AG04449 (cell line): ENCODE measurements at places on chromosomes 11 and 22.
A peak's percentile ranks its signal among the peaks of the same experiment; 100 is the strongest.

DNA sequence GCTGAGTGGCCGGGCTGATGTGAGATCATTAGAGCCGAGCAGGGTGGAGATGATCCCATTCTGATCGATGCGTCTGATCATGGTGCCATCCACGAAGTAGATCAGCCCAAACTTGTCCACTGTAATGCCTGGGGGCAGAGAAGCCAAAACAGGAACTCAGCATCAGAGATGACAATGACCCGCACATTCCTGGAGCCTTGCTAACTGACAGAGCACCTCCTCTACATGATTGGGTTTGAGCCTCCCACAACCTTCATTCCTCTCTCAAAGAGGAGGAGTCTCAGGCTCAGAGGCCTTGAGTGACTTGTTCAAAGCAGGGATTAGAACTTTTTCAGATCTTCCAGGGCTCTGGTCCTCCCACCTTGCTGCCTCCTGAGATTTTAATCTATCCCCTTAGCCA is 133.7 kb upstream of the NARS2 start:
- no peak for DNase-seq

DNA sequence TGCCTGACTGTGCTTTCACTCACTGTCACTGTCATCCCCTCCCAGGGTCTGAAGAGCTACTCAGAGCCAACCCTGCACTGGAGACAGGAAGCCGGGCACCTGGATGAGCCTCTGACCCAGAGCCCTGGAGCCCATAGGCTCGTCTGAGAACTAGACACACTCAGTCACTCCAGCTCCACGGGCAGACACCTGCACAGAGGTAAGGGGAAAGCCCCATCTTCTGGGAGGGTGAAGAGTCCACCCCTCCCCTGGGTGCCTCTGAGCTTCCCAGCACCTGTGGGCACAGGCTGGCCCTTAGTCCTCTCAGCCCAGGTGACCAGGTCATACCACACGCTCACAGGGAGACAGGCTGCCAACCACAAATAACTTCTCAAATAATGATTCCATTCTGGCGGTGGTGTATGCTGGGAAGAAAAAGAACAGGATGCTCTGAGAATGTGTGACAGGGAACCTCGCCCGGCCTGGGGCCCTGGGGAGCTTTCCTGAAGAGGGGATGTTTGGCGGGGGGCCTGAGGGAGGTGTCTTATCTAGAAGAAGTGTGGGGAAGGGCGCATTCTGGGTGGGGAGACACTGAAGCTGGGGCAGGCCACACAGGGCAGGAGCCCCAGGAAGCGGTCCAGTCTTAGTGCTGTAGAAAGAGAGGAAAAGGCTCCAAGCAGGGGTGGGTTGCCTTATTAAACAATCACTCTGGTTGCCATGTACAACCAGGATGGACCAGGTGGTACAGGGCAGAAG is 5.3 kb downstream of the CCDC157 start:
- DNase-seq = no peak

DNA sequence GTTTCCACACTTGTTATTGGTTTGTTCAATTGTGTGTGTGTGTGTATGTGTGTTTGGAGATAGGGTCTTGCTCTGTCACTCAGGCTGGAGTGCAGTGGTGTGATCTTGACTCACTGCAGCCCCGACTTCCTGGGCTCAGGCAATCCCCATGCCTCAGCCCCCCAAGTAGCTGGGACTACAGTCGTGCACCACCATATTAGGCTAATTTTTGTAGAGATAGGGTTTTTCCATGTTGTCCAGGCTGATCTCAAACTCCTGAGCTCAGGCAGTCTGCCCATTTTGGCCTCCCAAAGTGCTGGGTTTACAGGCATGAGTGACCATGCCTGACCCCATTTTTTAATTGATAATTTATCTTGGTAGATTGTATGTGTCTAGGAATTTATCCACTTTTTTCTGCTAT is 263.7 kb downstream of the DYNC2H1 start:
- no peak for DNase-seq

GRCh38 chr11:32006799-32007388 is 84.0 kb upstream of the RCN1 start:
- peak; percentile 5 for DNase-seq

- DNase-seq = no peak
Measured at GRCh38 chr11:30587269-30587812, 1.2 kb upstream of the MPPED2 start.

- DNase-seq = no peak
Measured at GRCh38 chr11:87219266-87219665, 181.5 kb downstream of the TMEM135 start.

DNA sequence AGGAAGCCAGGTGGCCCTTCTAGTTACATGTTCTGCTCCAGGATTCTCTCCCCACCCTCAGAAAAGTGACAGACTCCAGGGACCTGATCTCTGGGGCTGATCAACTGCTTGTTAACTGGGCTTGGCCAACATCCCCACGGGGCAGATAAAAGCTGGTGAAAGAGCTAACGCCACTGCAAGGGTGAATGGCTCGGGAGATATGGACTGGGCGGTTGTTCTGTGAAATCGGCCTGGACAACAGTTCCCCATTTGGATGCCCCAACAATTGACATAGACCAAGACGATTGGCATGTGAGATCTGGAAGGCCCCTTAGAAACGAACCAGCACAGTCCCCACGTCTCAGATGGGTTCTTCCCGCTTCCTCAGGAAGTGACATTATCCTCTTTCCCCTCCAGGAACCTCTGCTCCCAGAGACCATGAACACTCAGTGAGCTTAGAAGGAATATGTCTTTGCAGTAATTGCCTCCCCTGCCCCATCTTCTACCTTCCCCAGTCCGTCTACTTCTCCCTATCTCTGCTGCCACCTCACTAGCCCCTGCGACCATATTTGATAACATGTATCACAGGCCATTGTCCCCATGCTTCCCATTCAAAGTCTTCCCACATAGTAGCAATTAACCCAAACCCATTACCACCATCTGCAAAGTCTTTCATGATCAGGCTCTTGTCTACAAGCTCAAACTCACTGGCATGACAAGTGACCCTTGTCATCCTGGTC is 5.6 kb upstream of the PRG2 start:
- no peak for DNase-seq

DNA sequence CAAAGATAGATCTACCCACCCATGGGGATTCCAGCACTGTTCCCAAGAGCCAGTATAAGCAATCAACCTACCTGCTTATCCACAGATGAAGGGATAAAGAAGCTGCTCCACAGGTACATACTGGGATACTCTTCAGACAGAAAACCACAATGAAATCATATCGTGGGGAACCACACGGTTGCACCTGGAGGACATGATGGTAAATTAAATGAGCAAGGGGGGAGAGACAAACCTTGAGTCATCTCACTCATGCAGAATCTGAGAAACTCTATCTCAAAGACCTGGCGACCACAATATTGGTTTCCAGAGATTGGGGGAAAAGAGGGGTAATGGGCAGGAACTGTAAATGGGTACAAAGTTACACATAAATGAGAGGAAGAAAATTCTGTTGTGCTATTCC is 14.5 kb downstream of the RGL4 start:
- DNase-seq = no peak

DNA sequence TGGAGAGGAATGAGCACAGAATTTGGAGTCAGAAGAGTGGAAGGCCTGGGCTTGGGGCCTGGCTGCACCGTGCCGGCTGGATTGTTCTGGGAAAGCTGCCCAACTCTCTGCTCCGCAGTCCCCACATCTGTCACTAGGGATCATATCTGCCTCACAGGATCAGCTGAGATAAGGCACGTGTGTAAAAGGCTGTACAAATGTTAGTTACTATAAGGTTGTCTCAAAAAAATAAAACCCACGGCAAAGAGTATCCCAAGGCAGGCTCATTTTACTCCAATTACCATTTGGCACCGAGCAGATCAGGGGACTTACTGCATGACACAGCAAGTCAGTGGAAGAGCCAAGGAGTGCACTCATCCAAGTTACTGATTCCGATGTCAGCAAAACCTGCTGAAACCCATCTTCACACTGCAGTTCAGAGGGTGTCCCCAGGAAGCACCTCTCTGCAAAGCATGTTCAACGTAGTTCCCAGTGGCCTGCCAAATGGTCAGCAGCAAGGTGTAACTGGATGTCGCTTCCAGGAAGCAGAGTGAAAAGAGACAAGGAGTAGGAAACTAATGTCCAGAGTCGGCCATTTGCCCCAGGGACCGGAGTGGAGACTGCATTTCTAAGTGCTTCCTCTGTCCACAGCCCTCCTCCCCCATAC is 18.1 kb upstream of the MRTFA start:
- DNase-seq = no peak

DNA sequence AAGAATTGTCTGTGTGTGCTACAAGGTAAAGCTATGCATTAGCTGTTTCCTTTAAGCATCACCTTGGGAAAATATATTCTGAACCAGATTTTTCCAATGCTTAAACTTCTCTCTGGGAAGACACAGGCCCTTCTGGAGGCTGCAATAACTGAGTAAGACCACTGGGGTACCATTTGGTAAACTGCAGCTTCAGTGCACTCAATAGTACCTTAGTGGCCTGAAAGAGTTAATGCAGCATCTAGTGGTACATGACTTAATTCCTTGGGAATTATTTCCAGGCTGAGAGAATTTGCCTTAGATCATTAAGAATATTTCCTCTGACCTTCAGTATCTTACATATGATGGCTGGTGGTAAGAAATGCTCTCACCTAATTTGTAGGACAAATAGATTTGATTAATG is 727.4 kb downstream of the DLG2 start:
- no peak for DNase-seq

GRCh38 chr11:47106798-47107411 is 69.8 kb downstream of the ARFGAP2 start:
- no peak for DNase-seq

- DNase-seq = no peak
Measured at GRCh38 chr11:114257621-114258558, 38.3 kb upstream of the NNMT start.

GRCh38 chr11:10400856-10401255 is 54.2 kb upstream of the AMPD3 start:
- DNase-seq = no peak

GRCh38 chr11:64971421-64972233 is at the start of gene MAJIN:
MAJIN (minus strand) TSS chr11:64972108; CDS start chr11:64959405, 12,703 bp downstream.
- no peak for DNase-seq
